ENCODE measurements at places on chromosomes 6 and 20.
A peak's percentile ranks its signal among the peaks of the same experiment; 100 is the strongest.

- DNase-seq = no peak
Observed at GRCh38 chr6:169220068-169220964, 33.3 kb downstream of the THBS2 start.

DNA sequence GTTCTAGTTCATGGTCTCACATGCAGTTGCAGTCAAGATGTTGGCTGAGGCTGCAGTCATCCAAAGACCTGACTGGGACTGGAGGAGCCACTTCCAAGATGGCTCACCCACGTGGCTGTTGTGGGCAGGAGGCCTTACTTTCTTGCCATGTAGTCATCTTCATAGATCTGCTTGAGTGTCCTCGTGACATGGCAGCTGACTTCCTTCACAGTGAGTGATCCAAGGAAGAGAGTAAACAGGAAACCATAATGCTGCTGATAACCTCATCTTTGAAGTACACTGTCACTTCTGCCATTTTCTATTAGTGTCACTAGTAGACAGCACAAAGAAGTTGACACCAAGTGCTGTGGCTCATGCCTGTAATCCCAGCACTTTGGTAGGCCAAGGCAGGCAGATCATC is 40.1 kb upstream of the AKIRIN2 start:
- no peak for DNase-seq

DNA sequence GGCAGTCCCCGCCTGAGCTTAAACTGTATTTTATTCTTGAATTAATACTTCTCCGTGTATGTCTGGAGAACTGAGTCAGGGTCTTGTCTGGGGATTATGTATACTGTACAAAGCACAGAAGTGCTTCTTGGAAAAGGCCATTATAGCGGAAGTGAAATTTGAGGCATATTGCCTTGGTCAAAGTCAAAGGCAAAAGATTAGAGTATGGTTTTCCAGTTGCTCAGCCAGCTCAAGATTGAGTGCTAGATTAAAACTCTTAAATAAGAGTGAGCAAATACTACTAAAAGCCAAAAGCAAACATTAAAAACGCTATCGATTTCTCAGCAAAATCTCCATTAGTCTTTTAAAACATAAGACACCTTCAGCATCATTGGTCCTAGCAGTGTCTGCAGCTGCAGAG is 207.7 kb upstream of the MAN1A1 start:
- DNase-seq = no peak

DNA sequence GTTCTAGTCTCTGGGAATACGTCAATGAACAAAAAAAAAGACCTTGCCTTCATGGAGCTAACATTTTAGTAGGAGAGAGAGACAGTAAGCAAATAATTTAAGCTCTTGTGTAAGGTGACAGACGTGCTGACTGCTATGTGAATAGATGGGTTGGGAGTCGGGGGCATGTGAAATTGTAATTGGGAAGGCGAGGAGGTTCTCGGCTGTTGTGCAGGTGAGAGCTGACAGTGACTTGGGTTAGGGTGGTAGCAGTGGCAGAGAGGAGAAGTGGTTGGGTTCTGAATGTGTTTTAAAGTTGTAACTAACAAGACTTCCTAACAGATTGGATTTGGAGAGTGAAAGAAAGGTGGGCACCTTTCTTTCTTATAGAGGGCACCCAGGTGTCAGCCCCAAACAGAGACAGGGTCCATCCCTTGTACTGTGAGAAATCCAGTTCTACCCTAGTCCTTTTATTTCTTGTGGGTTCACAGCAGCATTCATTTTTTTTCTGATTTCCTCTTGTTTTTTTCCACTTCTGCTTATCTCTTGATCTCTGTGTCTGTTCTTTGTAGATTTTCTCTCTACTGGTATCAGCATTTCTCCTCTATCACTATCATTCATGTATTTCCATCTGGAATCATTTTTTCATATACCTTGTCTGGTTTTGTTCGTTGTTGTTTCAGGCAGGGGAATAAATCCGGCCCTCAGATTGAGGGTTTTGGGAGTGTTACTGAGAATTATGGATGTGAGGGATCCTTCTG is 15.4 kb upstream of the MYLK2 start:
- DNase-seq = no peak

DNA sequence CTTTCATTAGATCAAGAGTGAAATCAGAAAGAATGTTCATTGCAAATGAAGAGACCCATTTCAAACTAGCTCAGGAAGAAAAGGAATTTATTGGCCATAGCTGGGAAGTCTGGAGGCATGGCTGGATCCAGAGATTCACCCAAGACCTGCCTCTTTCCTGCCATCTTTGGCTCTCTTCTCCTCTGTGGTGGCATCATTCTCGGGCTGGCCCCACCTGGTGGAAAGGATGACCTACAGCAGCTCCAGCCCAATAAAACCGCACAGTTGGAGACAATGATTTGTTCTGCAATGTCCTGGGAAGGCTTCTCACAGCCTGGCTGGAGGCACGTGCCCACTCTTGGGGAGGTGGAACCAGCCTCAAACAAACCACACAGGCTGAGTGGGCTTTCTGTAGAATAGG is 18.1 kb upstream of the FERMT1 start:
- peak; percentile 39 for DNase-seq

GRCh38 chr6:34132486-34133185 is 13.3 kb downstream of the GRM4 start:
- peak; percentile 66 for DNase-seq

DNA sequence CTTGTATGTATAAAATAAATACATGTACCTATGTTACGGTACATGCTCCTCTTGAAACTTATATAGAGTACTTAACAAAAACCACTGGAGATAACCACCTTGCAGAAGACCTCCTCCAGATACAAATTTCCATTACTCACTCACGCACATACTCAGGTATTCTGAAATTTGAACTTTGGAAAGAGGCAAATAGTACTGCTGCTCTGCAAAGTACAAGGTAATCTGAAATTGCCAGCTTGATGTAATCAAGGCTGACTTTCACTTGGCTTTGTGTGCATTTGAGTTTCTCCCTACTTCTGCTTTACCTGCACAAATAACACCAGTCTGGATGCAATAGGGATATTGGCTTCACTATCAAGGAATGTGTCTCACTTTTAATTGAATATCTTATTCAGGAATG is 123.6 kb downstream of the FOXA2 start:
- no peak for DNase-seq

GRCh38 chr6:122673343-122673961 is 63.2 kb downstream of the PKIB start:
- no peak for DNase-seq

DNA sequence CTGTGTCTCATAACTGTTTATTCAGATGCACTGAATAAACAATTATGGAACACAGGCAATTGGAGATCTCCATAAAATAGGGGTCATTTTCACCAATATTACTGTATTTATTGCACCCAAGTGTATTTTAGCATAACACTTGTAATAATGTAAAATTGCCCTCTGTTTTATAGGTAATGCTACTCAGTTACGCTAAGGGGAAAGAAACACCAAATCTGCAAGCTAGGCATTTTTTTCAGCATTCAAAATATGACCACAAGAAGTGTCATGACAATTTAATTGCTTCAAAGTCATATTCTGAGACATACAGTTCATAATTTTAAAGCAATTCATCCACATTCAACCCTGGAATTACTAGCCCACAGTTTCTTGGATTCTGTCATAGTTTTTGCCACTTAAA is 643.2 kb upstream of the NOX3 start:
- DNase-seq = no peak

- DNase-seq = no peak
Observed at GRCh38 chr6:84379142-84379541, 151.7 kb upstream of the CEP162 start.

GRCh38 chr6:16157492-16157891 is 28.6 kb downstream of the MYLIP start:
- no peak for DNase-seq

DNA sequence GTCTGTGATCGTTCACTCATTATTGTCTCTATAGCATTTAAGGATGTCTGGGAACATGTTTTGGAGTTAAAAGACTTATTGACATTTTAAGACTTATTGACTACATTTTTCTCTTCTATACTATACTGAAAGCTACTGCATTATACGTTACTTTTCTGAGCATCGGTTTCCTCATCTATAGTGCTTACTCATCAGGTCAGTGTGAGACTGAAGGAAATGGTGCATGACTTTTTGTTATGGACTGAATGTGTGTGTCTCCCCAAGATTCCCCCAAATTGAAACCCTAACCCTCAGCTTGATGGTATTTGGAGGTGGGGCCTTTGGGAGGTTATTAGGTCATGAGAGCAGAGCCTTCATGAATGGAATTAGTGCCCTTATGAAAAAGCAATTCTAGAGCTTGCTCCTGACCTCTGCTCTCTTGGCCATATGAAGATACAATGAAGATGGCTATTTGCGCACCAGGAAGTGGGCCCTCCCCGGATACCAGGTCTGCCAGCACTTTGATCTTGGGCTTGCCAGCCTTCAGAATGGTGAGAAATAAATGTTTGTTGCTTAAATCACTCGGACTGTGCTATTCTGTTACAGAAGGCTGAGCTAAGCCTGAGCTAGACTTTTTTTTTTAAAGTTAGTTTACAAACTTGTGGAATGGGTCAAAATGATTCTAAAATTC is 243.7 kb upstream of the RREB1 start:
- DNase-seq = no peak

DNA sequence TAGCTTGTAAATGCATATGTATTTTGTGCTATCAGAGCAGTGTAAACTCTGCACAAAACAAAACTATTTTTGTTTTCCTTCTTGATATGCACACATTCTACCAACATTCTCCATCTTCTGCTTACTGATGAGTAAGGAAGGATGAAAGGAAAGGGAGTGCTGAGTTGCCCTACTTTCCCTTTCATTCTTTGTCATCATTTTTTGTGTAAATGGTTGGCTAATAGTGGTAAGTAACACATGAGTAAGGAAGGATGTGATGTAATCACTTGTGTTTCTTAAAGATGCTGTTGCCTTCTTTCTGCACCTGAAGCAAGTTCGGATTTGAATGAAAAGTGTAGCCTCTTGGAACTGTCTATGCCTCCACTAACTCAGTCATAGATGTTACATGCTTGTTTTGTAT is 4.6 kb upstream of the REV3L start:
- no peak for DNase-seq

DNA sequence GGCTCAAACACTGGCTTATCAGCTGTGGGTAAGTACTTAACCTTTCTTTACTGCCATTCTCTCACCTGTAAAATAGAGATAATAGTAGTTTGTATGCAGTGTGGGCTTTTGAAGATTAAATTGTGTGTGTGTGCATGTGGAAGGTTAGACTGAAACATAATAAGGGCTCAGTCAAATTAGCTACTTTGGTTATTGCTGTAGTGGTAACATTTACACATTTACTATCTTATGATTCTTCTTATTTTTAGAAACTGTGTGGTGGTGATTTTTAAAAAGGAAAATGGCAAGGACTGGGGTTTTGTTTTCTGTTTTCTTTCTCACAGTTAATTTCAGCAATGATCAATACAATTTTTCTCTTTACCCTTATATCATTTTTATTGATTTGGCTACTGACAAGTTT is 206.9 kb downstream of the NKAIN2 start:
- DNase-seq = no peak

- no peak for DNase-seq
Observed at GRCh38 chr20:58251348-58251978, 23.0 kb upstream of the ANKRD60 start.

- DNase-seq = no peak
Observed at GRCh38 chr6:47061309-47062300, 19.5 kb upstream of the ADGRF1 start.

GRCh38 chr6:75431379-75431778 is 62.2 kb downstream of the FILIP1 start:
- DNase-seq = no peak

- DNase-seq = no peak
Observed at GRCh38 chr20:37071481-37071911, 24.3 kb downstream of the RBL1 start.

- peak; percentile 63 for DNase-seq
Observed at GRCh38 chr6:64012351-64013001, 376.9 kb downstream of the PHF3 start.

- peak; percentile 63 for DNase-seq
Observed at GRCh38 chr20:3082306-3082951, 2.1 kb downstream of the AVP start.
